ENCODE measurements at places on chromosomes 3 and 15.

DNA sequence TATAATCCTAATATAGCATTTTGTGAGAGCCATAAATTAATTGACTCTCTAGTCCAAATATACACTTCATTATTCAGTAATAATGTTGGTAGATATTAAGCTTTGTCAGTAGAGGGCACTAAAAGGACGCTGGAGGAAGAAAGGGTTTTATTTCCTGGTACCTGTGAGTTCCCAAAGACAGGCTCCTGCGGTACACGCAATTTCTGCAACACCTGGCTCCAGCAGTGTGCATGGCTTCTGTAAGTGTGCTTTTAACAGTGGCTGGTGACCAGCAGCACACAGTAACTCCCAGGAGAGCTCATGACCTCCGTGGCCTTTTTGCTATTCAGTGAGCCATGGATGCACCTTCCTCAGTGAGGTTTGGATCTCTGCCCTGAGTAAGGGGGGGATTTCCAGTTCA is 338.3 kb upstream of the ZNF385D start:
- no peak for DNase-seq

- DNase-seq: no peak
Observed at GRCh38 chr3:132242790-132243189, 74.4 kb upstream of the ACP3 start.

GRCh38 chr3:172097585-172097984 is 58.2 kb downstream of the FNDC3B start:
- no peak for DNase-seq

- peak; percentile 85 for DNase-seq
Observed at GRCh38 chr15:31263751-31264558, 62.7 kb upstream of the KLF13 start.

- DNase-seq: no peak
Observed at GRCh38 chr15:33354411-33354810, 43.6 kb downstream of the RYR3 start.
